CD8-positive, alpha-beta memory T cell (primary cell): ENCODE measurements at places on chromosomes 12 and 14. TPM values are rescaled to one million over a fixed set of nuclear protein-coding genes. Genes with fewer than 3 reads are reported as not detected.

- DNase-seq, result no peak
Measured at GRCh38 chr12:34354239-34355200, 332.2 kb downstream of the ALG10 start.

Gene CEBPE
- not detected for polyA plus RNA-seq

GRCh38 chr14:68216079-68216478 is 396.5 kb downstream of the RAD51B start:
- no peak for DNase-seq

Gene TAS2R19
- polyA plus RNA-seq, result 0.52 TPM

Gene TAS2R20
- polyA plus RNA-seq, result not detected
